BE2C (cell line): ENCODE measurements at places on chromosomes 6 and 20.

GRCh38 chr6:132964101-132964867, 149.9 kb downstream of the RPS12 start:
- peak; percentile 73 for DNase-seq

GRCh38 chr6:138757136-138757535, 16.4 kb upstream of the CCDC28A start:
- no peak for DNase-seq

DNA sequence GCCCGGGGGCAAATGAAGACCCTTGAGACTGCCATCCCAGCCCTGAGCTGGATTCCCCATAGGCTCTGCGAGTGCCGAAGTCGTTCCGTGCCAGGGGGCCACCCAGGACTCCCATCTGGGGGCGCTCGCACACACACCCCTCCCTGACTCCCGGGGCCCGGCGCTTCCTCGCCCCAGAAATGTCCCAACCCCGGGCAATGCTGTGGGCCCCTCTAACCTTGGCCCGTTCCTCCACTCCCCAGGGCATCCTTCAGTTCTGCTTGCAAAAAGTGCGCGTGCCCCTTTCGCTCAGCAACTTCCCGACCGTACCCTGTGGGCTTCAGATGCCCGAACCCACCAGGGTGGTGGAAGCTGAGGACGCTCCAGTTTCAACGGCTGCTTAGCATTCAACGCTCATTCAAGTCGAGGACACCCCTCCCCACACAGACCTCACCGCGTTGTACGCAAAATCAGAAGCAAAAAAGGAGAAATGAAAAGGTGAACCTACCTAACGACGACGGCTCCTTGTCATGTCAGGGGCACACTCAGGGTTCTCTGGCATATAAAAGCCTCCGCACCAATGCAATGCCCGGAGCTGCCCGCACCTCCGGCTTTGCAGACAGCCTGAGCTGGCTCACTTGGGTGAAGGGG, 25.3 kb downstream of the RIPOR2 start:
- DNase-seq = no peak

GRCh38 chr6:23371132-23371915, 754.7 kb upstream of the NRSN1 start:
- no peak for DNase-seq

GRCh38 chr6:359261-360035, 32.1 kb upstream of the IRF4 start:
- DNase-seq = no peak

DNA sequence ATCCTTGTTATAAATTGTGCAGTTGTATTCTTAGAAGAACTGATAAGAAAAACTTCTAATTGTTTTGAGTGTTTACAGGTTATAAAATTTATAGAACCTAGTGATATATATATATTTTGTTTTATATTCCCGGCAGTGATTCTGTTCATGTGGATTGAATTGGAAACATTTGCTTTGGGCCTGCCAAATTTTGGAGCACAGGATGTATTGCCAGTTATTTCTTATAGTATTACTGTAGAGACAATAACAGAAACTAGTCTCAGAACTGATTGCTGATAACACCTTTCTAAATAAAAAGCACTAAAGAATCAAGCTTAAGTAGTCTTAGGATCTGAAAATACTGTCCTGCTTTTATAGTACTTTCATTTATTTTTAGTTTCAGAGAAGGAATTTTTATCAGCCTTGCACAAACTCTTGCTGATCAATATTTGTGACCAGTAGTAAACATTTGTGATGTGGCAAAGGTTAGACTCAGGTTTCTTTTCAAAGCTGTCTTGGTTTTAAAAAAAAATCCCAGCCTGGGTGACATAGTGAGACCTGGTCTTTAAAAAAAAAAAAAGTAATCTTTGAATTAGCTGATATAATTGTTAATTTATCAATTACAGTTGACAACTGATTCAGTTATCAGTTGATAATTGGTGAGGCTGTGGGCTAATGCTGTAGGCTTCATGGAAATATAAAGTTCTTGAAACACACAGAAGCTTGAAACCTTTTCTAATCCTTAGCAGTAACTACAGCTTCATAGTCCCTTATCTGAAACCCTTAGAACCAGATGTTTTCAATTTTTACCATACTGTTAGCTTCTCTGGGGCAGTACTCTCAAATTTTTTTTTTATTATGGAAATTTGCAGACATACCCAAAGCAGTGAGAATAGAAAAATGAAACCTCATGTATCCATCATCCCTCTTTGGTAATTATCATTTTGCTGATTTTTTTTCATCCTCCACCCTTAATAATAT, 42.4 kb downstream of the RNGTT start:
- no peak for DNase-seq

- no peak for DNase-seq
Observed at GRCh38 chr6:31495580-31495979, 2.4 kb upstream of the MICB start.
